Mammary epithelial cell (primary cell): ENCODE measurements at places on chromosomes 4 and X. TPM values are rescaled to one million over a fixed set of nuclear protein-coding genes. Genes with fewer than 3 reads are reported as not detected.

DNA sequence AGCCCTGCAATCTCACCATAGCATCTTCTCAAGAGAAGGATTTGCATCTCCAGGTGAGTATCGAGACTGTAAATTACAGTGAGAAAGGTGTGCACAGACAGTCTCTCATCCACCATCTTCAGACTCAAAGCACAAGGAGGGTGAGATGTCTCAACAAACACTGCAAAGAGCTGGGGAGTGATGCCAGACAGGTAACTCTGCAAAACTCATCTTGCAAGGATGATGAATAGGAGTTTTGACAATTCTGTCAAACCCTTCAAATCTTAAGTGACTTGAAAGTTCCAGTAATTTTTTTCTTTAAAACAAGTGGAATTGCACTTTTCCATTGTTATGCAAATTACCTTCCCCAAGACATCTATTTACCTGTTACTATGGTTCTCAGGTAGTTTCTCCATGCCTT is 277.2 kb upstream of the VCX3A start:
- DNase-seq, result no peak

DNA sequence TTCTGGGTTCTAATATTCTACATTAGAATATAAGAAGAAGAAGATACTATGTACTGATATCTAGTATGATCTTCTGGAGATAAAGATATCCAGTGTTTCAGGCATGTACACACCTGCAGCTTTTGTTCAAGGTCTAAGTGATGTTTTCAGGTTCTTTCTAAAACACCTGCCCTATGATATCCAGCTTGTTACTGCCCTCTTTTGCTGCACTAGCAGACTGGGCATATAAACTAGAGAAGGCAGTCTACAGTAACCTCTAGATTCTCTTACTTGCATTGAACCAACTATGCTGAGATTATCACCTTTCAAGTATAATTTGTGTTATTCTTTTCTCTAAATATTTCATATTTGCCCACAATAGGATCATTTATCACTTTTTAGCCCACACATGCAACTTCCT is 1.9 kb upstream of the FRYL start:
- DNase-seq, result no peak

GRCh38 chr4:8847764-8848163 is 23.9 kb downstream of the HMX1 start:
- no peak for DNase-seq

DNA sequence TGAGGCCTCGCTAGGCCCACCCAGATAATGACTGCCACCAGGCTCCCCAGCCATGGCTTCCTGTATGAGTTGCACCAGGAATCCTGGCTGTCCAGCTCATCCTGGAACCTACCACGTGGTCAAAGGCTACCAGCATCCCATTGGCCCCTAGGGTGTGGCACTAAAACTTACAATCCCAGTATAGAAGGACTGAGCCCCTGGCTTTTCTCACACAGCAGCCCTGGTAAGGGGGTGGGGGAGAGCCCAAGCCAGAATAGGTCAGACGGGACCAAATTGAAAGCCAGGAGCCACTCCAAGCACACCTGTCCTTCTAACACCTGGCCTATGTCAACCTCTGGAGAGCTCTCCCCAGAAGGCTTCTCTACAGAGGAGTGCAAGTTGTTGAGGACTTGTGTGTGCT is 269.3 kb upstream of the AGTR2 start:
- DNase-seq, result no peak

DNA sequence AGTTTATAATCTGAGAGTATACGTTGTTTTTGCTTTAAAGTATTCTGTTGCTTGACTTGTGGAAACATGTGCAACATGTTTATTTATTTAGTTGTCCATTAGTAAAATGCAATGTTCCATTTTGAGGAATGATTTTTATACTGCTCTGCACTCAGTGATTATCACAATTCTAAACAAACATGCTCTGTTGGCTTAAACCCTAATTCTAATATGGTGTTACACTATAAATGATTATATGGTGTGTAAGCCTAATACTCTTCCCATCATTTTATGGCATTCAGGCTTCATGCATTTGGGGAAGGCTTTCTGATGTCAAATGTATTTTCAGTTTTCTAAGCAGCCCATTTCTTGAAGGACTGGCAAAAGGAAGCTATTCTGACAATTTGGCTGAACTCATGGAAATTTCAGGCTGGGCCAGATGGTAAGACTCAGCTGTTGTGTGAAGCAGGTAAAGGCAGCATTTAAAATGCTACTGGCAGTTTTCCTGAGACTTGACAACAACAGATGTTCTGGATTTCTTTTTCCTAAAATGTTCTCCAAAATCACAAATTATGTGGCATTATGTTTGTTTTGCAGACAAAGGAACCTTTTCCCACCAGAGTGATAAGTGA is 336.7 kb upstream of the GNPDA2 start:
- DNase-seq, result no peak

- peak; percentile 25 for DNase-seq
These were observed 57.1 kb upstream of the GUCY1A1 start for GRCh38 chr4:155609455-155610059.

DNA sequence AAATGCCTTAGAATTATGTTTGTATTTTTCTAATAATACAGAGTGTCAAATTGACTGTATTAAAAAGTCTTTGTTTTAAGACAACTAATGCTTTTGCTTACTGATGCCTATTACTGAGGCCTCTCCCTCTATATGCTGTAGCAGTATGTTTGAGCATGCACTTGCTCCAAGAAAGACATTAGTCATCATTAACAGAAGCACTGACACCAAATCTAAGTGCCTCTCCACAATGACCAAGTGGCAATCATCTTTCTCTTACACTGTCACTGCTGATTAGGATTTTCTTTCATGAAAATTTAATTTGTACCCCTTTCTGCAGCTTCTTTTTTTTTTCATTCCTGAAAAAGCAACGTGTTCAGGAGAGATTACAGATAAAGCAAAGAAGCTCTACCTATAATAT is 11.1 kb upstream of the MAB21L2 start:
- DNase-seq, result no peak

DNA sequence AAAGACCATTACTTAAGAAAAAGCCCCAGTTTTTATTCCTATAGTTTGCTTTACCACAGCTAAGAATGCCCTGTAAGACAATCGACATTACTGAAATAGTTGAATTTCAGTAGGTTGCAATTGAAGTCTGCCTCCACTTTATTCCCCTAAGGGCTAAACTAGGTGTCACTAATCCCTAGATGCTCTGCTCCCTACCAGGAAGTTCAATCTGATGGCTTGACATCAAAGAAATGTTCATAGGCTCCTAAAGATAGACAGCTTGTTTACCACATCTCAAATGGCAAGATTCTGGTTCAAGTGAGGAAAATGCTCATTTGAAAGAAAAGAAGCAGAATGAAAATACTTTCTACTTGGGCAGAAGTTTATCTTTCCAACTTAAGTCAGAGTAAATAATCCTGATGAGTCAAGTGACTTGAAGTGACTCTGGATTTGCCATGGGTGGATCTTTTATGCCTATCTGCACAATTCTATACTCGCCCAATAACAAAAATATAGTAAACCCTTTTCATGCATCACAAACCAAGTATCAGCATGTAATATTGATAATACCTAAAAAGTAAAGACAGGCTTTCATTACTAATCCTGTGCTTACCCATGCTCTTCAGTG is 117.2 kb downstream of the SH3RF1 start:
- no peak for DNase-seq

DNA sequence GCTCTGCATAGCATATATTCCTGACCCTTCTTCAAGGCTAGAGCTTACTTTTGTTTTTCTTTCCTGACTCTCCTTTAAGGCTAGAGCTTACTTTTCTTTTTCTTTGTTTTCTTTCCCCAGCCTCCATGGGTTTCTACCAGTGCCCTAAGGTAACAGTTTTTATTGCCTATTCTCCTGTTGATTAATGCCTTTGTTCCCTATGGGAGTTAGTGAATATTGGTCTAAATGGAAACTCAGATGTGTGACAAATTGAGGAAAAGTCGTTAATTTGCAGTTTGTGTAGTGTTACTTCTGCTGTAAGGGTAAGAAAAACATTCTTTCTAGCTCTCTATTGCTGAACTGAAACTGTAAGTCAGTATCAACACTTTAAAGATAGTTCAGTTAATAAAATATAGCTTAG is 358.7 kb downstream of the IL15 start:
- no peak for DNase-seq

- DNase-seq, result no peak
These were observed 55.7 kb upstream of the GYPE start for GRCh38 chr4:143961075-143961474.

- DNase-seq, result peak; percentile 55
These were observed 47.8 kb upstream of the SETD7 start for GRCh38 chr4:139603576-139604410.

DNA sequence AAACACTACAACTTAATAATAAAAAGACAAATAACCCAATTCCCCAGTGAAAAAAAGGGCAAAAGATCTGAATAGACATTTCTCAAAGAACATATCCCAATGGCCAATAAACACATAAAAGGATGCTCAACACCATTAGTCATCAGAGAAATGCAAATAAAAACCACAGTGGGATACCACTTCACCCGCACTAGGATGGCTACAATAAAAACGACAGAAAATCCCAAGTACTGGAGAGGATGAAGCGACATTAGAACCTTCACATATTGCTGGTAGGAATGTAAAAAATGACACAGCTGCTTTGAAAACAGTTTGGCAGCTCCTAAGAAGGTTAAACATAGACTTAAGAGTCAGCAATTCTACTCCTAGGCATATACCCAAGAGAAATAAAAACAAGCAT is 140.6 kb upstream of the ARX start:
- DNase-seq, result no peak

GRCh38 chr4:39846705-39847104 is 131.0 kb downstream of the PDS5A start:
- DNase-seq, result no peak

GRCh38 chr4:804804-805203 is 21.1 kb downstream of the CPLX1 start:
- DNase-seq, result no peak

DNA sequence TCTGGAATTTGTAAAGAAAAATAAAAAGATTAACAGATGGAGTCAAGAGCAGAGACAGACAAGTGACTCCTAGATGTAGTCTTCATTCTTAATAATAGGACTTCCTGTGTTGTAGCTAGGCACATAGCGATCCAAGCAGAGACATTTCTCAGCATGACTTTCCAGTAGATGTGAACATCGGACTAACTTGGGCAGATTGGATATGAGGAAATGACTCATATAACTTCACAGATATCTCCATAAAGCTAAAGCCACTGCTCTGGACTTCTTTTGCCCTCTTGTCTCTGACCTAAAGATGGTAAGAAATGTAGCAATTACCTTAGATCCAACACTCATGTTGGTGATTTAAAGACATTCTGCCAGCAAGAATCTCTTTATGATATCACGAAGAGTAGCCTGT is 131.7 kb downstream of the EPHA5 start:
- no peak for DNase-seq

The VEGFC gene
- 26.4 TPM for polyA plus RNA-seq

The PDLIM3 gene
- 3.7 TPM for polyA plus RNA-seq

The TRAM1L1 gene
- polyA plus RNA-seq, result 0.88 TPM

The TRMT10A gene
- 3.3 TPM for polyA plus RNA-seq

The MMAA gene
- polyA plus RNA-seq, result 2.6 TPM

The SPATA4 gene
- polyA plus RNA-seq, result 0.06 TPM

The FAM114A1 gene
- 82.8 TPM for polyA plus RNA-seq

The PIGA gene
- 7.3 TPM for polyA plus RNA-seq
